Epithelial cell of proximal tubule (primary cell): ENCODE measurements at places on chromosomes 12 and 14. TPM values are rescaled to one million over a fixed set of nuclear protein-coding genes. Genes with fewer than 3 reads are reported as not detected.

Gene DBX2
- not detected in 2 replicates for total RNA-seq

Gene TTC6
- 0.80 TPM in 1 of 2 replicates, not detected in the other for total RNA-seq

Gene CLEC4D
- total RNA-seq = not detected in 2 replicates

Gene MIP
- not detected in 2 replicates for total RNA-seq

Gene PIWIL1
- not detected in 2 replicates for total RNA-seq

Gene SINHCAF
- total RNA-seq = 93.5 and 130 TPM in 2 replicates

Gene SERPINA5
- total RNA-seq = 0.58 and 2.4 TPM in 2 replicates

Gene GZMB
- not detected in 2 replicates for total RNA-seq

Gene RIPK3
- total RNA-seq = 6.4 and 7.6 TPM in 2 replicates

Gene GPRC5D
- not detected in 2 replicates for total RNA-seq

Gene SLC39A5
- not detected in 2 replicates for total RNA-seq

Gene GLS2
- 0.29 and 2.9 TPM in 2 replicates for total RNA-seq

DNA sequence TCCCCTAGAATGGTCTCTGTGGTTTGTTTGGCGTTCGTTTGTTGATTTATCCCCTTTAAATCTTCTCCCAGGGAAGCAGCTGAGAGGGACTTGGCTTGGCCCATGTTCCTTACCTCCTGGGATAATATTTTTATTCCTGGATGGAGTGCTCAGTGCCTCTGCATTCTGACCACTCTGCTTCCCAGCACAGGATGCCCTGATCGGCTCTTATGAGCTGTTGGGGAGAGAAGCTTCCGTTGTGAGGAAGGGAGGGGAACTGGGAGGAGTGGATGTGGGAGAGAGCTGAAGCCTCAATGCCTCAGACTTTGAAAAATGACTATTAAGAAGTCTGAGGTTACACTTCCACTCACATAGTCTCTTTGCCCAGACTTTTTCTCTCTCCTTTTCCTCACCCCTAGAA is 114.8 kb downstream of the SMOC1 start:
- no peak for DNase-seq

DNA sequence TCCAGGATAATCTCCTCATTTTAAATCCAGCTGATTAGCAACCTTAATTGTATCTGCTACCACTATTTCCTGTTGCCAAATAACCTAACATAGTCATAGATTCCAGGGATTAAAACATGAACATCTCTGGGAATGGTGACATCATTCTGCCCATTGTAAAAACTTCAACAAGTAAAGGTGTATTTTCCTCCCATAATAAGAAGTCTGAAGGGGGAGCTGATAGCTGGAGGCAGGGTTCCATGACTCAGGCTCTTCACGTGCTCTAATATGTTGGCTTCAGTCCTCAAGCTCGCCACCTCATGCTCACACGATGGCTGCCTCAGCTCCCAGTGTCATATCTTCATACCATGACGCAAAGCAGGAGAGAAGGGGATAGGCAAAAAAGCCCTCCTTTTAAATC is 172.0 kb upstream of the VASH1 start:
- no peak for DNase-seq

- no peak for DNase-seq
Measured at GRCh38 chr12:104910196-104910840, 47.8 kb downstream of the SLC41A2 start.

GRCh38 chr12:115190010-115190770 is 506.2 kb upstream of the TBX3 start:
- no peak for DNase-seq

DNA sequence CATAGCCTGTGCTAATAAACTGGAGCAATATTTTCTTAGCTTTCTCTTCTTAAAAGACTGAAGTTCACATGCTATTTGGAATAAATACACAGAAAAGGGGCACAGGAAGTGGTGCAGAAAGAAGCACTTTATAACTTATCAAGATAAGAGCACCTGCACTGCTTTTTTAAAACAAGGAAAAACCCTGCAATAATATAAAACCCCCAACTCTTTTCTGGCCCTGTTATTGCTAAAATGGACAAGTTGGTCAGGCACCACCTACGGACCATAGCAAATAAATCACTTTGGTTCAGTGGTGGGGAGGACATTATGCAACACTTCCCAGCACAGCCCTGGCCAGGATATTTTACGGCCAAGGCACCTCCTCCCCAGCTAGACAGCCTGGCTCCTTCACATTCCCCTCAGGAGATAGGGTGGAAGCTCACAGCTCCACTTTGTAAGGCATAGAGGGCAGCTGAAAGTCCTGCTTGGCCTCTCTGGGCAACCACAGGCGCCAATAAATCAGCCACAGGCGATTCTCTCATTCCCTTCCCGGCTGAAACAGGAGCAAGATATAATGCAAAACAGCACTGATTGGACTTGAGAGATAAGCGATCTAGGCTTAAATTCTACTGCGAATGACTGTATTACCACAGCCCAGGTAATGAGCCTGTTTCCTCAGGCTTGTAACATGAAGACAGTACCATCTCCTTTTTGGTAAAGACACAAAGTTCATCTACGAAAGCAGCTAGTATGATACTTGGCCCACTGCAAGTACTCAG is 2.0 kb downstream of the ZBTB25 start:
- peak; percentile 58 for DNase-seq

DNA sequence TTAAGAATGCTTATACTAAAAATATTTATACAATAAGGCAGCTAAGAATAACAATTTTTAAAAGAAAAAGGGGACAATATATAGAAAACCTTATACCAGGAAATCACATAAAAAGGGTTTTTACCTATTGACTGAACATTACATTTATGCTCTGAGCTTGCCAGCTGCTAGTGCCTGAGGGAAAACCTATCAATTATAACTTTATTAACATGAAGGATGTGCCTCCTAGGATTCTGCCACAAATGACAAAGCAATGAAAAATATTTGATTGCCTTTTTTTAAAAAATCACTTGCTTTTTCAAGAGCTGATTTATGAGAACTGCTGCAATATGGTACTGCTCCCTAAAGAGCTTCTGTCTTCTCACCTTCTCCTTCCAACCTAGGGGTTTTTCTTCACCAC is 185.7 kb downstream of the RIMBP2 start:
- no peak for DNase-seq

DNA sequence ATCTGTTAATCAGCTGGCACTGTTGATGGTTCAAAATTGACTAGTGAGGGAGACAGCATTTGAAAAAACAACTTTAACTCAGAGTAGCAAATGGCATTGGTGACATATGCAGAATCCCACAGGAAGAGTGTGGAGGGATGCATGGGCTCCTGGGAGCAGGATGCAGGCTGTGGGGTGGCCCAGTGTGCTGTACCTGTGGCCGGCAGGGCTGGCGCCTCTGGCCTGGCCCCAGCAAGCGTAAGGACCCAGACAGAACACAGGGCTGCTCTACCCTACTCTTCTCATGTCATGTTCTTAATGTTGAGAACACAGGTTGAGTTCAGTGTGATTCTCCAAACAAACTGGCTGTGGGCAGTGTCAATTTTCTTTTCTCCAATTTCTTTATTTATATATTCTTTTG is 33.4 kb downstream of the DDX51 start:
- DNase-seq = no peak

DNA sequence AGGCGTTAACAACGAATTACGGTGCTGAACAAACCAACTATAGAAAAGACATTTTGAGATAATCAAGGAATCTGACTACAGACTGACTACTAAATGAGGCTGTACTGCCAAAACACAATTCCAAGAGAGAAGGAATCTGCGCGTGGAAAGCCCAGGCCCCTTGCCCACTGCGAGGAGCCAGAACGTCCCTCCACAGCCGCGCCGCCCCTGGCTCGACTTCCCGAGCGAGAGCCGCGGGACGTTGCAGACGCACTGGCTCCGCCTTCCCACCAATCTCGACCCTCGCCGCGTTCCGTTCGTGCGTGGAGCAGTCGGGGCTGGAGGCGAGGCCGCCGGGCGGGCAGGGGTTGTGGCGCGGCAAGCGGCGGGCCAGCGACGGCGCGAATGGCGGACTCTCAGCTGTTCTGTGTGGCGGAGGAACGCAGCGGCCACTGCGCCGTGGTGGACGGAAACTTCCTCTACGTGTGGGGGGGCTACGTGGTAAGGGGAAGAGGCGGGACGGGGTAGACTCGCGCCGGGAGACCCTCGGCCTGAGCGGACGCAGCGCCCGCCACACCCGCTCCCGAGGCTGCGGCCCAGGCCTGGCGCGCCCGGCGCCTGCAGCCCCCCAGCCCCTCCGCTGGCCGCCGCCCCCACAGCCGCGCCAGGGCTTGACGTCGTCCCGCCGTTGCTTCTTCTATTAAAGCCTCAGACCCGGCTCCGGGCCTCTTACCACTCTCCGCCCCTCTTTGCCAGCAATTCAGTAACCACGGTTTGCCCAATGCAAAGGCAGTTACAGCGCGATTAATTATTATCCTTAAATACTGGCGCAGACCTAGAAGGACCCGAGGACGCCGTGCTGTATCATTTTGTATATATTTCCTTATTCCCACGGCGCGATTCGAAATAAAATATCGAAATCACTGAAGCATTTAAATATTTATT is at the start of gene KLHDC1:
Gene KLHDC1, plus strand, starts transcription at position 310 of the 924 bp plus-strand sequence. Its CDS starts 75 bp downstream, at position 385.
- DNase-seq = peak; percentile 30

GRCh38 chr14:59677771-59678231 is 101.2 kb upstream of the CCDC175 start:
- DNase-seq = no peak

DNA sequence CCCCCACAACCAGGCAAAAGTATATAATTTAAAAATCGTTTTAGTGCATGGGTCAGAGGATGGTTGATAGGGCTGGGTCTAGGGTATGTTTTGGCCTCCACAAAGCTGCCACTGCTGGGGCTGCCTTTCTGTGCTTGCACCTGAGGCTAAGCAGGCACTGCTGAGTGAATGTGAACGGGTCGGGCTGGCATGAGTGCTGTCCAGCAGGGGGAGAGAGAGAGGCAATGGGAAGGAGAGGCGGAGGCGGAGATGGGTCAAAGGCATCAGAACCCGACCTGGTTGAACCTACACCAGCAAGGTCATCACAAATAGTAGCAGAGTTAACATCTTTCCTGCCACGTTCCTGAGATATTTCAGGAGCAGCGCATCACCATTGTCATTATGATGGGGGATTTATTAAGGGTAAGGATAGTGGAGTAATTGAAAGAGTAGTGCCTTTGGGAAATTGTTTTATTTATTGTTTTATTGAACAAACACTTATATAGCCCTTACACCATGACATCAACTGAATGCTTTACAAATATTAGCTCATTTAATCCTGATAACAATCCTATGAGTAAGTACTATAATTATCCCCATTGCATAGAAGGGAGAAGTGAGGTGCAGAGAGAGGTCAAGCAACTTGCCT is 5.8 kb upstream of the NRXN3 start:
- no peak for DNase-seq

- DNase-seq = no peak
Measured at GRCh38 chr12:15719230-15719629, 70.0 kb downstream of the EPS8 start.

- no peak for DNase-seq
Measured at GRCh38 chr14:100587086-100587762, at the start of gene BEGAIN. Gene BEGAIN (minus strand): TSS chr14:100587417. CDS start chr14:100587290, 127 bp downstream.

GRCh38 chr14:69460093-69460701 is 24.3 kb upstream of the PLEKHD1 start:
- DNase-seq = no peak

- DNase-seq = no peak
Measured at GRCh38 chr14:60893911-60894310, 87.0 kb downstream of the TRMT5 start.

- peak; percentile 51 for DNase-seq
Measured at GRCh38 chr12:49873361-49873934, 30.3 kb downstream of the FAIM2 start.

DNA sequence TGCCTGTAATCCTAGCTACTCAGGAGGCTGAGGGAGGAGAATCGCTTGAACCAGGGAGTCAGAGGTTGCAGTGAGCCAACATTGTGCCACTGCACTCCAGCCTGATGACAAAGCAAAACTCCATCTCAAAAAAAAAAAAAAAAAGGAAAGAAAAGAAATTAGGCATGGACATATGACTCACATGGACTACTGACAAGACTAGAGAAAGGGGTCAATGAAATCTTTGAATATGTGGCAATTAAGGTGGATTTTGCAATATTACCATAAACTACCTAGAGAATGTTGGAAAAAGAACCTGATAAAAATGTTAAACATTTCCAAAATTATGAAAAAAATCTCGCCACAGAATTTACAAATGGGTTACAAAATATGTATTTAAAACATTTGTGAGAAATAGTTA is 873.6 kb downstream of the C12orf50 start:
- no peak for DNase-seq

DNA sequence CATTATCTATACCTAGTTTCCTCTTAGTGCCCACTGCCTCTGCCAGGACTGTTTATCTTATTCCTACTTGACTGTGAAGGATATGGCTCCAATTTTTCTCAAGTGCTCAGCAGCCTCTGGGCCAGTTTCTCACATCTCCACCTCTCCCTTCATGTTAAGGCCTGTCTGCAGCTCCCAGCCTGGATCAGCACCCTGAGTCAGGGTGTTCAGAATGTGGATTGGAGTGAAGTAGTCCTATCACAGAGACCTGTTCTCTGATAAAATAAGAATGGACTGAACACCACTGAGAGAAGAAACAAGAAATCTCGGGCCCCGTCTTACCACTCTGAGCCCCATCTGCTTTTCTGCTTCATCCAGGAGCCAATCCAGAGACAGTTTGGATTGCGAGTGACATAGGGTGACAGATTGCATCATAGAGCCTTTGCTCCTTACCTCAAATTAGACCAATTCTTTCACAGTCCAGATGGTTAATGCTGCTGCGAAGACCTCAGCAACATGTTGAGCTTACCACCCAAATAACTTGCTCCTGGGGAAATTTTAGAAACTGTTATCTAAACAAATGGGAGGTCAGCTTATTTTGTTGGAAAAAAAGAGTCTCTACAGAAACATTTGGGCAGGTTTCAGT is 473.1 kb downstream of the PDZRN4 start:
- DNase-seq = no peak
